HCT116 (cell line): ENCODE measurements at places on chromosomes 6 and 20.

DNA sequence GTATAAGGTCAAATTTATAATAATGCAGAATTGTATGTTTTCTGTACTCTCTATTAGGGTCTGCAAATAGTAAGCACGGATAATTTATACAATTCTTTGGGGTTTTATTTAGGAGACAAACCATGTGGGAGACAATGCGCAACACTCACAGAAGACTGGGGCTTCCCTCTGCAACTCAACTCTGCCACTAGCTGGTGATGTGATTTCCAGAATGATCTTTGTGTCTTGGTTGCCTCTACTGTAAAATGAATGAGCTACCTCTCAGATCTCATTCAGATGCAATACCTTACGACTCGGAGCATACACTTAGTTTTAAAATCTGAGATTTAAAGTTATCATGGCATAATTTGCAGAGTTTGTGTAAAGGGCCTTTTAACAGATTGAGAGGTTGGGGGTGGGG is 6.4 kb downstream of the MAN1A1 start:
- DNase-seq: no peak

GRCh38 chr6:89459501-89459900 is 26.5 kb downstream of the ANKRD6 start:
- no peak for DNase-seq

DNA sequence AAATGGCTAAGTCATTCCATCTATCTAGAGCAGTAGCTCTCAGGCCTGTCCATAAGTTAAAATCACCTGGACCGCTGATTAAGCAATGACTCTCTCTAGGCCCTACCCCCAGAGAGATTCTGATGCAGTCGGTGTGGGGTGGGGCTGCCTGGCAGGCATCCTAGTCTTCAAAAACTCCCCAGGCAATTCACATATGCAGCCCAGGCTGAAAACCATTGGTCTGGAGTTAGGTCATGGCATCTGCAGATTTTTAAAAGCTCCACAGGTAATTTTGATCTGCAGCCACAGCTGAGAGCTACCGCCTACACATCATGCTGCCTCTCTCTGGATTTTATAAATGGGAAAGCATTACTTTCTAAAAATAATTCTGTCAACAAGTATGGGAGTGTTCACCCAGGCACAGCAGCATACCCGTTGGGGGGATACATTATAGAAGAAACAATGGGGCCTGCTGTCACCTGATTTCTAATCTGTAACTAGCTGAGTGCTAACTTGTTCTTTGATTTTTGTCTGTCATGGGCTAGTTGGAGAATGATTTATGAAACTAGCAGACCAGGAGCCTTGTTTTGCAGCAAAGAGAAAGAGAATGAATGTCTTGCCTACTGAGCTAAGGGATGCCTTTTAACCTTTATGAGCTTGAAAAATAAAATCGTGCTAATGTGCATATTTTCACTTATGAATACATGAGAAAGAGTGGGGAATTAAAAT is 44.1 kb upstream of the ATXN1 start:
- no peak for DNase-seq

- DNase-seq: no peak
Observed at GRCh38 chr6:87714093-87714842, 12.2 kb upstream of the AKIRIN2 start.

GRCh38 chr6:33254591-33254990 is 17.1 kb downstream of the VPS52 start:
- DNase-seq: no peak
